ENCODE measurements at places on chromosomes 11 and 22. TPM values are rescaled to one million over a fixed set of nuclear protein-coding genes. Genes with fewer than 3 reads are reported as not detected.

The SLC43A3 gene
- total RNA-seq, result 64.2 TPM

The OR4D5 gene
- not detected for total RNA-seq

The OR52A5 gene
- total RNA-seq, result not detected

The OR52I1 gene
- not detected for total RNA-seq

The HORMAD2 gene
- not detected for total RNA-seq

The OR5L2 gene
- not detected for total RNA-seq

The MS4A3 gene
- not detected for total RNA-seq

The CNTF gene
- total RNA-seq, result 0.34 TPM

The PATE2 gene
- total RNA-seq, result not detected

The BCR gene
- total RNA-seq, result 15.5 TPM

The ACTN3 gene
- total RNA-seq, result not detected

The HOATZ gene
- 0.50 TPM for total RNA-seq

The UPK3A gene
- not detected for total RNA-seq

The SCGB1A1 gene
- total RNA-seq, result not detected

The SGSM1 gene
- not detected for total RNA-seq

The RIMBP3C gene
- total RNA-seq, result 0.15 TPM

The VPREB1 gene
- not detected for total RNA-seq

The RNF215 gene
- 16.6 TPM for total RNA-seq

The DNAJB7 gene
- not detected for total RNA-seq

The CALCB gene
- under 0.01 TPM for total RNA-seq

The TMPRSS4 gene
- not detected for total RNA-seq

The USP28 gene
- 22.1 TPM for total RNA-seq

The UBASH3B gene
- 10.6 TPM for total RNA-seq

The GALNT18 gene
- total RNA-seq, result 1.8 TPM

The USH1C gene
- total RNA-seq, result not detected

The DGCR6 gene
- total RNA-seq, result not detected

The WBP2NL gene
- total RNA-seq, result not detected

The DUSP8 gene
- 0.74 TPM for total RNA-seq

The B3GAT1 gene
- not detected for total RNA-seq

The ADORA2A gene
- 0.15 TPM for total RNA-seq

The CSRP3 gene
- total RNA-seq, result not detected

The IGLL1 gene
- not detected for total RNA-seq

The OR52H1 gene
- total RNA-seq, result not detected

The HEPN1 gene
- not detected for total RNA-seq

The OR4C45 gene
- total RNA-seq, result not detected

The OR5L1 gene
- total RNA-seq, result not detected

The KLHL35 gene
- total RNA-seq, result 1.2 TPM

The SLC22A25 gene
- total RNA-seq, result not detected

The DRD4 gene
- 0.15 TPM for total RNA-seq

The DKK3 gene
- total RNA-seq, result 168 TPM

The TSGA10IP gene
- total RNA-seq, result under 0.01 TPM

The PTPRCAP gene
- 0.45 TPM for total RNA-seq

The MIAT gene
- total RNA-seq, result 0.17 TPM

The NRXN2 gene
- total RNA-seq, result 0.89 TPM

Data from bronchus fibroblast of lung (primary cell).